ENCODE measurements at places on chromosomes 1 and 21. TPM values are rescaled to one million over a fixed set of nuclear protein-coding genes. Genes with fewer than 3 reads are reported as not detected.
A peak's percentile ranks its signal among the peaks of the same experiment; 100 is the strongest.

- peak; percentile 43 for DNase-seq
Measured at GRCh38 chr1:40853113-40853884, 8.9 kb downstream of the CITED4 start.

- no peak for DNase-seq
Measured at GRCh38 chr1:197360068-197360467, 92.0 kb downstream of the CRB1 start.

Gene PTAFR
- total RNA-seq, result 0.65 TPM

Gene RNU1-2
- 2,882 TPM for total RNA-seq

DNA sequence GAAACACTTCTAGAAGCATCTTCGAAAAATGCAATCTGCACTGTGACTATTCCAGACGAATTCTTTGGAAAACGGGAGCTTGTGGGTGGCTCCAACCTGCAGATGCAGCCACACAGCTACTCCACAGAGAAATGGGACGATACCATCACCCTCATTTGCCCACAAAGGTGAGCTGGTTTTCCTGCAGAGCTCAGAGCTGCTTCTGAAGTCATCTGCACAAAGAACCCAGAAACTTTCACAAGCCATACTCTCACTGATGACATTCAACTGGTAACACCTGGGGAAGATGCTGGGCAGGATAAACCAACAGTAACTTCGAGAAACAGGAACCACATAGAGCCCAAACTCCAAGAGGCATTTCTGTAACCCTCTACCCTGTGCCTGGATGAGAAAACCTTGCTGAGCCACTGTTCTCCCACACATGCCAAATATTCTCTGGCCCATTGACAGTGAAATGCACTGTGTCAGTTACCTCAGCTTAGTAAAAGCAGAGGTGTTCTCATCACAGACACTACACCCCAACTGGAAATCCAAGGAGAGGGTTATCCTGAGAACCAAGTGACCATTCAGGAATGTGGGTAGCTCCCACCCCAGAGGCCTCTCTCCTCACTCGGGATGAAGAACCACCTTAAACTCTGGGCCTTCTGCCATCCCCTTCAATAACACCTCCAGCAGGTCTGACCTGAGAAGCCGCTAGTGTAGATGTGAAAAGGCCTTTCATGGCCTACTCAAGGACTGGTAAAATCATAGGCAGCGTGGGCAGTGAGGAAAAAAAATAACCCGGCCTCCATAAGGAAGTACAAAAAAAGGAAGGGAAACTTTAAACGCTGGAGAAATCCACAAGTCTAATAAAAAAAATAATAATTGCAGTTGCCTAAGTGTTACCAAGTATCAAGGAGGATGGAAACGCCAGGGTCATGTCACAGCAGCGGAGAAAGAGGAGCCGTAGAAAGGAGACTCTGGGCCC is 56.7 kb downstream of the HSF2BP start:
- DNase-seq, result no peak

GRCh38 chr1:246792603-246793002 is 68.4 kb downstream of the SCCPDH start:
- DNase-seq, result no peak

DNA sequence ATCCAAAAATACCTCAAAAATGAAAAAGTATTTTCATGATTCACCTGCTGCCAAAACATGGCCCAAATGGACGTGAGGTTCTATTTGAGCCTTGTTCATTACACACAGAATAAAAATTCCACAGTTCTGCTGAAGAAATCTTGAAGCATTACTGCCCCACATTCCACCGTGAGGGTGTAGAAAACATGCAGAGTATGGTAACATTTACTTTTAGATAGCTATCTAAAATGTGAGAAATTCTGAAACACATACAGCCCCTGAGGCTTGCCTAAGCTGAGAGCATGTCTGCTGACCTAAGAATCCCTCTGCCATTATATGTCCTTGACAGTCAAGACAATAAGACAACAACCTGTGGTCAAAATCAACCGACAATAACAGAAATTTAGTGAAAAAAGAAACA is 186.5 kb downstream of the DSCAM start:
- no peak for DNase-seq

Gene PTGS2
- 15.0 TPM for total RNA-seq

DNA sequence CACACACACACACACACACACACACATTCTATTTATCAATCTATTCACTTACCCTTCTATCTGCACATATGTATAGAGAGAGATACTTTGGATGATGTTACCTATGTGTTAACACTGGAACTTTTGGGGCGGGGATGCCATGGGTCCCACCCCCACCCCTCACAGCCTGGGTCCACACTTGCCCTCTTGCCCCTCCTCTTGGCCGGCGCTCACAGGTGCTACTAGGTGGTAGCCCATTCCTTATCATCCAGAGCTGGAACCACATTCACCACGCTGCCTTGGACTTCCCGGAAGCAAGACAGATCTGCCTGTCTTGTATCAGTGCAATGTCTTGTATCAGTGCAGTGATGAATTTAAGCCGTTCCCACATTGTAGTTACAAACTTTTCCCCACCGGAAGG is 85.1 kb downstream of the LBR start:
- no peak for DNase-seq

Gene SNRNP40
- total RNA-seq, result 112 TPM

DNA sequence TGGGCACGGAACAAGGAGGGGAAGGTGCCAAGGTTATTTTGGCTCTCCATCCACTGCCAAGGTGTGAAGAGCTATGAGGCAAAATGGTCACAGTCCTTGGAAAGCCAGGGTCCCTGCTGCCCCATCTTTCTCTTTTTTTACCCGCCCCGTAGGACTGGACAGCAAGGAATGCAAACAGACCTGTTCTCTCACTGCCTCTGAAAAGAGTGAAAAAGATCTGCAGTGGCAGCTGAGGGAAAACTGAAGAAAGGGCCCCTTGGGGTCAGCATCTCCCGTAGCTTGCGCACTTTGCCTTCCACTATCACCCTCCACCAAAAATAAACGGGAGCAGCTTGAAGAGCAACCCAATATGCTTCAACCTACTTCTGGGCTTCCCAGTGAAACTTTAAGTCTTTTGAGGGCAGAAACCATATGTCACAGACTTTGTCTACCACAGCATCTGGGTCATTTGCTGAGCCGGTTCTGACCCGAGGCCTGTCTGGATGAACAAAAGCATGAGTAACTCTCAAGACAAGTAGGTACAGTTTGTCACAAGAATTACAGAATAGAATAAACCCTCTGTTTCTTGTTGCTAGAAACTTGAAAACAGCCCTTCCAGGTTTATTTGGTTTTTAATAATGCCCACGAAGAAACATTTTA is 9.4 kb upstream of the KIF14 start:
- DNase-seq, result no peak
